NCI-H2081 treated with DMSO at 0.1 percent for 48 hours (cell line): ENCODE measurements at places on chromosomes 6 and 20.

- DNase-seq: peak; percentile 10
These were observed 49.4 kb upstream of the PTPN1 start for GRCh38 chr20:50460608-50461267.

GRCh38 chr20:20214757-20215275, 153.1 kb upstream of the INSM1 start:
- peak; percentile 76 for DNase-seq

DNA sequence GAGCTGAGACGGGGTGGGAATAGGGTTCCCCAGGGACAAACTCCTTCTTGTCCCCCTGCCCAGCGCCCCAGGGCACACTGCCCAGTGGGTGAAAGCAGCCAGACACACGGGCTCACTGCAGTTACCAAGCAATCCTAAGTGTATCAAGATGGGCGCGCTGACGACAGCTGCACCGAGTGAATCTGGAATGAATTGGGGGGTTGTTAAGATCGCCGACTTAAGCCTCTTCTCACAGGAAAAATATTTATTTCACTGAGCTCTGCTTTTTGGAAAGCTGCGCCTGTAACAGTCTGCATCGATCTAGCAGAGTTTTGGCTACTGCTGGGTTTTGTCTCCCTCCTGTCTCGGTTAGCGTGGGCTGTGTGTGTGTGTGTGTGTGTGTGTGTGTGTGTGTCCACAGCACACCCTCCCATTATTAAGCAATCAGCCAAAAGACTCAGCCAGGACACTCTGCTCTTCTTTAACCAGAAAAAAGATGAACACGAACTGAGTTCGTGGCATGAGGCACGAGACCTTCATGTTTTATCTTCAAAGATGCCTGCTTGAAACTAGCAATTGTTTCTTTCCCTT, 35.9 kb downstream of the RIPOR3 start:
- DNase-seq: no peak

- no peak for DNase-seq
These were observed 50.0 kb upstream of the FOXO3 start for GRCh38 chr6:108510461-108511319.

- DNase-seq: no peak
These were observed 62.5 kb downstream of the CNKSR3 start for GRCh38 chr6:154447954-154448353.

DNA sequence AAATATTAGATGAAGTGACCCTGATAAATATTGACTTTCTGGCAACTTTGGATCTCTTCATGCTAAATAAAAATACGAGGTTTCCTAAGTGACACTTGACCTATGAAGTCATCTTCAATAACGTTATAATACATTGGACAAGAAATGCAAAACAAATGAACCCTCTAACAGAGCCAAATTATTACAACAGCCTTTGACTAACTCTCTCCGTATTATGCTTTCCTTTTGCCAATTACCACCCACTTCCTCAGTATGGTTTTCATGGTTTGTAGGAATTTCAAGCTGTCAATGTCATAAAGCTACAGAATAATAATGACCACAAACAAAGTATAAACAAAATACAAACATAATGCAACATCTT, 210.5 kb downstream of the MOXD1 start:
- no peak for DNase-seq

DNA sequence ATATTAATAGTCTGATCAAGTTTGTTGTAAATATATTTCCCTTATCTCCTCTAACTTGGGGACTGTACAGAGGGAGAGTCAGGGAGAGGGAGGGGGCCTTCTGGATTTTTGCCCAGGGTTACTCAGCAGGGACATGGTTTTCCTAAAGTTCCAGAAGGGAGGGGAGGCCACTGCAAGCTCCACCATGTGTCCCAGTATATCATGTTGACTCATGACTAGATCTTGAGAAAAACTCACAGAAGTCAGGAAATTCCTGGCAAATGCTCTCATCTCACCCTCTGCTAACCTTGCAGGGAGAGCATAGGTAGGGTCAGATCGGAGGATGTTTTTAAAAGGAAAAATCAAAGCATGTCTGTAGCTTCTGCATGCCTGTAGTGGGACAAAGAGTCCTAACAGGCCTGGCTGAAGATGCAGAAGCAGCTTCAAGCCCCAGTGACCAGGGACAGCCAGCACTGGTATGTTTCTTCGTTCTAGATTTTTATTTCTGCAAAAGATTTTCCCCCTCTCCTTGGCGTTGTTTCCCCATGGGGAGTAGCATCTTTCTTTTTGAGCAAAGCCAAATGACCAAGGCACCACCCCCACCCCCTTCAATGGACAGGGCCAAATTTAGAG, 272.9 kb upstream of the SUPT3H start:
- no peak for DNase-seq

DNA sequence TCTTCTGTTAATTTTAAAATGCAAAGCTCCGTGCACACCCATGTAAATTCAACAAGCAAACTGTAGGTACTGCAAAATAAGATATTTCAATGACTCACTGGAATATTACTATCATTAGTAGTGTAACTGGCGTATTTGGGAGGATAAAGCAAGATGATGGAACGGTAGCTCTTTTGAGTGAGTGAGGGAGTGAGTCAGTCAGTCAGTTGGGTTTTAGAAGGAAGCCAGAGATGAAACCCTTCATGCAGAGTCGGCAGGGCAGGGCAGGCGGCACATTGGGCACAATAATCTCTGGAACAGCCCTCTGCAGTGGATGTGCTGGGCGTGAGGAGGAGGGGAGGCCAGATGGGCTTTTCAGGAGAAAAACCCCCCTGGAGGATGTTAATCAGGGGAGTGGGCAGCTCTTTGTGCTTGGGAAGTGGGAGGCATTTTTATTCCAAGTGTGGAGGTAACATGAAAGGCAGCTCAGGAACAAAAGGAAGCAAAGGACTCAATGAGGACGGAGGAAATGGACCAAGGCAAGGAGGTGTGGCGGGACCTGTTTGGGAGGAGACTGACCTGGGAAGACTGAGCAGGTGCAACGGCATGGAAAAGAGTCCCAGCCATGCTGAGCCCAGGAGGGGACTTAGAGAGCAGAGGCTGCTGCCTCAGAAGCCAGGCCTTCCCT, 171.2 kb downstream of the ZDHHC14 start:
- no peak for DNase-seq

DNA sequence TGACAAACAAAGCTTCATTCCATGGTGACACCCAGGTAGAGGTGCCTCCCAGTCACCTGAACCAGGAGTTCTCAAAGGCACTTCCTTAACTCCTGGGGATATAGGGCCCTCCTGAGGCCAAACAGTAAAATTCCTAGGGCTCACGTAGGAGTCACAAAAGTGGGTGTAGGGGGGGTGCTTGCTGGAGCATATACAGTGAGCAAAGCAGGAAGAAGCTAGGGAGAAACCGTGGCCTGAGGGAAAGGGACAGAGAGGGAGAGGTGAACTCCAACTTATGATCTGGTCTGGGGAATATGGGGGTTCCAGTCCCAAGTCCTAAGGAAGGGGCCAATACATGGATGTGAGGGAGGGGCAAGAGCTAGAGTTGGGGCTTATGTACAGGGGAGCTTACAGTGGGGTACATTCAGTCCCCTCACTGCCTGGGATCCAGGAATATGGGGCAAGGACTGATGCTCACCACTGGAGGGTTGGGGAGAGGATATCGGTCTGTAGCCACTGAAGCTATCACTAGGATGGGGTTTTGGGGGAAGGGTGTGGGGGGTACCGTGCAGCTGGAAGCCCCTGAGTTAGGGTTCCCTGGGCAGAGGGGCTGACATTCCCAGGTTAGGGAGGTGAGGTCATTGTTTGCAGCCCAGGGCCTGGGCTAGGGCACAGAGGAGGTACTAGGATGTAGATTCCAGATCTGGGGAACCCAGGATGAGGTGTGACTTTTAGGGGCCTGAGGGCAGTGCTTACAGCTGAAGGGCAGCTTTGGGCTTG, 950 bp downstream of the PEDS1 start:
- DNase-seq: no peak

GRCh38 chr6:135853227-135853626, 1.7 kb downstream of the PDE7B start:
- no peak for DNase-seq

GRCh38 chr6:128172752-128173682, 272.2 kb upstream of the THEMIS start:
- DNase-seq: no peak

- no peak for DNase-seq
These were observed 40.1 kb downstream of the CYP24A1 start for GRCh38 chr20:54133434-54134427.

DNA sequence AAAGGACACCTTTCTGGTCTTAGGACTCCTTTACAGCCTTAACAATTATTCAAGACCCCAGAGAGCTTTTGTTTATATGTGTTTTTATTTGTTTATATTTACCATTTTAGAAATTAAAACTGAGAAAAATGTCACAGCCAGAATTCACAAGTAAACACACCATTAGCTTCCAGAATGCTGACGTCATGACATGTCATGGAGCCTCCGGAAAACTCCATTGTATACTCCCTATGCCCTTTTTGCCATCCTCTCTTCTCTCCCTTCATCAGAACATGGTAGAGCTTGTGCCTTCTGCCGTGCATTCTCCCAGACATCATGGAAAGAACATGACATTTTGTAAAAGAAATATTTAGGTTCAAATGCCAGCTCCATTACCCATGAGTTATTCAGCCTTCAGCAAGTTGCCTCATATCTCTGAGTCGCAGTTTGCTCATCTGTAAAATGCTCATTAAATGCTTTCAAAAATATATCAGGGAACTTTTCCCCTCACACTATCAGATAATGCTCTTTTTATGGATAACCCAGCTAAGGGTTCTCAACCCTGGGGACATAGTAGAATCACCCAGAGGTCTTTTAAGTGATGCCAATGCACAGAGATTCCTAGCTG, 27.8 kb downstream of the TNFAIP3 start:
- DNase-seq: no peak

DNA sequence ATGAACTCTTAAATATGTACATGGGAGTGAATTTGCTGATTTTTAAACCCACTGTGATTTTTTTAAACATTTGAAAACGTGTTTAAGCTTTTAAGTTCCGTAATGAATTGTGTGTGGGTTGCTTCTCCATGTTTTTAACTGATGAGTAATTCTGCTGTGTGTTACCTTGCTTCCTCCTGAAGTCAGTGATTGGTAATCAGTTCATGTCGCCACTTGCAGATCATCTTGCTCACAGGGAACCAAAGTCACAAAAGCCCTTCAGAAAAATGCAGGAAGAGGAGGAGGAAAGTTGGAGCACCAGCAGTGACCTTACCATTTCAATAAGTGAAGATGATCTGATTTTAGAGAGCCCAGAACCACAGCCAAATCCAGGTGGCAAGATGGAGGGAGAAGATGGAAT, 36.7 kb downstream of the KIZ start:
- no peak for DNase-seq

DNA sequence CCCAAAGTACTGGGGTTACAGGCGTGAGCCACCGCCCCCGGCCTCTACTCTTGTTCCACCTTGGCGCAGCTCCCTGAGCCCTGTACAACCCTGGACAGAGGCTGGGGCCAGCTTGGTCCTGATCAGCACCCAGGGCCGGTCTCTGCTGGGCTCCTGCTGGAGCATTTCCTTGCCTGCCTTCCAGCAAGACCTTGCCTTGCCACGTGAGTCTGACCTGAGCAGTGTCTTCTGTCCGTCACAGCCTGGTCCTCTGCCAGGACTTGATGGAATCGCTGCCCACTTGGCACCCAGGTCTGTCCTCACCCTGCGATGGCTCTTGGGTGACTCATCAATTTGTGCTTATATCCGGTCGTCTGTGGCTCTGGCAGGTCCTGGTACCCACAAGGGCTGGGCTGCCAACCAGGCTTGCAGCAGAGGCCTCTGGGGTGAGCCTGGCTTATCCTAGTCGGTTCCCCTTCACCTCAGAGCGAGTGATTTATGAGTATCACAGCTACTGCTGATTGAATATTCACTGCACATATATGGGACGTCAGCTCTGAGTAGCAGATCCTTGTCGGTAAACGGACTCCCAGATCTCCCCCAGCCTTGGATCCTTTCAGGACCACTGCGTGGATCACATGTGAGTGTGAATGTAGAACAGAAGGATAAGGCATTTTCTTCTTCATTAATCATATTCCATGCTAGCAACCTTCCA, 10.1 kb upstream of the SULF2 start:
- no peak for DNase-seq

DNA sequence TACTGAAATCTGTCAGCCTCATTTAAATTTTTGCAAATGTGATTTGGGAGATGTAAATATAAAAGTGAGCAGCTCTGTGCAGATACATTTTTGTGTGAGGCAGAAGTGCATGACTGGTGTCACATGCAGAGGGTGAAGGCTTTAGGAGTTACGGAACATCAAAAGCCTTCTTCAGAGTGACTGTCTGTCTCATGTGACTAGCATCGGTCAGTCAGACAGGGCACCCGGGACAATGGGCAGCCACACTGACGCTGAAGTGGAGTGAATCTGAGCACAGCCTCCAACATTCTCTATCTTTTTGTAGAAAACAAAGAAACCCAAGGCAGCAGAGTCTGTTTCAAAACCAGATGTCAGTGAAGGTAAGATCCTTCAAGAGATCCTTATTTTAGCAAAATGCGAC, 7.9 kb upstream of the FAM209A start:
- no peak for DNase-seq

DNA sequence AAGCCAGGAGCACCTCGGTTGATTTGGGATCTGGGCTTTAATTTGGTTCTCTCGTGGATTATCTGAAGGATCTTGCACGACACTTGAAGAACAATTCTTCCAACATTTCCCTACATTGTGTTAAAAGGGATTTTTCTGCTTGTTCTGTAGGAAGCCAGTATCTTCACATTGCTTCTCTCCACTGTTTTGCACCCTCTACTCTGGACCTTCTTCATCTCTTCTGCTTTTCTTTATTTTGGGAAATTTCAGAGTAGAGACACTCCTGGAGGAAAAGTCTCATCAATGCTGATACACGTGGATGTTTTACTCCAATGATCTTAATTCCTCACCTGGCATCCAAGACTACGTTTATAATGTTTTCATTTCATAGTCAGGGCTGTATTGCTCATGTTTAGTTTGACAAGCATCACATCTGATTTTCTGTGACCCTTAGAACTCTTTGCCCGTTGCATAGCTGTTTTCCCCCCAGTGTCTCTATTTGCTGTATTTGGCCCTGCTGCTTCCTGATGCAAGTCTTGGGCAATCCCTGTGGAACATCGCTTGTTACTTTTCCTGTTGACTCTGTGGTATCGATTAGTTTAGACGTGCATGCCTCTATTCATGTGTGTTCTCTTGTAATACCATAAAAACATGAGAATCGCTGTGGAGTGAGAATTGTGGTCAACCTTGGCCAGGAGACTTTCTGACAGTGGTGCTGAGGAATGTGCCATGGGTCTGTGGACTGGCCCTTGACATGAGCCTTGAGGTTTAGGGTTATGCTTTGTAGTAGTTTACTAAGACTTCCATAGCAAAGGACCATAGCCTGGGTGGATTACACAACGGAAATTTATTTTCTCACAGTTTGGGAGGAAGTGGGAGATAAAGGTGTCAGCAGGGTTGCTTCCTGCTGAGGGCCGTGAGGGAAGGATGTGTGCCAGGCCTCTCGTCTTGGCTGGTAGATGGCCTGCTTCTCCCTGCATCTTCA, 12.5 kb downstream of the PLCB1 start:
- no peak for DNase-seq

- no peak for DNase-seq
These were observed 85.1 kb downstream of the NCOA3 start for GRCh38 chr20:47586649-47587294.

DNA sequence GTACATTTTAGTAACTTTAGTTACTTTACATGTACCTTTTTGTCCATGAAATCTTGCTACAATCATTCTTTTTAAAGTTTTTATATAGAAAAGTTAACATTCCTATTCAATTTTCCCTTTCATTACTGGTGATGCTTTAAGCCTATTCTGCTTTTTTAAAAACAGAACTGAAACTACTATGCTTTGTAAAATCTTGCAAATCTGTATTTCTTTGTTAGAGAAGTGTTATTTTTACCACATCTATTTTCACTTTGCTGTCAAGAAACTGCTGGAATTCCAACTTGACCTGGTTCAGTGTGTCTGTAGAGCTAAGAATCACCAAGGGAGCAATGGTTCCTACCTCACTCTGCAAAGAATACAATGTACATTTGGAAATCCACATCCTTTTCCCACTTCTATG, 21.8 kb upstream of the SAMD5 start:
- no peak for DNase-seq
